ENCODE measurements at places on chromosomes 11 and 22.

DNA sequence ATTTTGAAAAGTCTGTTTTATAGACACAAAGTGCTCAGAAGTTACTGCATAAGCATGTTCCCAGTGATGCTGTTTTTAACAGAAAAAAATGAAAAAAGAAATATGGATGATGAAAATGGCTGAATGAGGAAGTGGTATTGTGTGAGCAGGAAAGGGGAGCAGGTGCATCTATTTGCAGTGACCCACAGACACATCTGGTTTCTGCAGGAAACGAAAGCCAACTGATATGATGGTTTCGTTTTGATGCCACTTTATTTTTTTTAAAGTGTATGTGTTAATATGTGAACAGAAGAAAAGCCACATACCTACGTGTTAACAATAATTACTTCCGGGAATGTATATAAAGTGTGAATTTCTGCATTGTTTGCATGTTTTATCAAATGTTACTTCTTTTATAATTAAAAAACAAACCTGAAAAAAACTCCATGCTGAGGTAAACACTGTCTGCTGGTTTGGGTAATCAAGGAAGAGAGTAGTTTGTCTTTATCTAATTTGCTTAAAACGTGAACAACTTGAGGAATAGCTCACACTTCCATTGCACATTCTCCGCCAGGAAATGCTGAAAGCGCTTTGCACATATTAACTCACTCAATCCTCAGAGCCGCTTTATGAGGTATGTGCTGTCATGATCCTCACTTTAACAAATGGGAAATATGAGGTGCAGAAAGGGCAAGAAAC is 1335.9 kb downstream of the TBC1D22A start:
- DNase-seq: no peak

GRCh38 chr11:107140983-107141382 is 122.7 kb upstream of the GUCY1A2 start:
- DNase-seq: peak; percentile 3

DNA sequence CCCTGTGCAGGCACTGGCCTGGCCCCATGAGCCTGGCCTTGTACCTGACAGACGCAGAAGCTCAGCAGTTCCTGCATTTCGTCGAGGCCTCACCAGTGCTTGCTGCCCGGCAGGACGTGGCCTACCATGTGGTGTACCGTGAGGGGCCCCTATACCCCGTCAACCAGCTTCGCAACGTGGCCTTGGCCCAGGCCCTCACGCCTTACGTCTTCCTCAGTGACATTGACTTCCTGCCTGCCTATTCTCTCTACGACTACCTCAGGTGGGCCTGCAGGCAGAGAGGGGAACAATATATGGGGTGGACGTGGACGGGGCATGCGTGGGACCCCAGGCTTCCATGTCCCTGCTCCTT is 4.9 kb downstream of the LARGE2 start:
- DNase-seq: no peak

DNA sequence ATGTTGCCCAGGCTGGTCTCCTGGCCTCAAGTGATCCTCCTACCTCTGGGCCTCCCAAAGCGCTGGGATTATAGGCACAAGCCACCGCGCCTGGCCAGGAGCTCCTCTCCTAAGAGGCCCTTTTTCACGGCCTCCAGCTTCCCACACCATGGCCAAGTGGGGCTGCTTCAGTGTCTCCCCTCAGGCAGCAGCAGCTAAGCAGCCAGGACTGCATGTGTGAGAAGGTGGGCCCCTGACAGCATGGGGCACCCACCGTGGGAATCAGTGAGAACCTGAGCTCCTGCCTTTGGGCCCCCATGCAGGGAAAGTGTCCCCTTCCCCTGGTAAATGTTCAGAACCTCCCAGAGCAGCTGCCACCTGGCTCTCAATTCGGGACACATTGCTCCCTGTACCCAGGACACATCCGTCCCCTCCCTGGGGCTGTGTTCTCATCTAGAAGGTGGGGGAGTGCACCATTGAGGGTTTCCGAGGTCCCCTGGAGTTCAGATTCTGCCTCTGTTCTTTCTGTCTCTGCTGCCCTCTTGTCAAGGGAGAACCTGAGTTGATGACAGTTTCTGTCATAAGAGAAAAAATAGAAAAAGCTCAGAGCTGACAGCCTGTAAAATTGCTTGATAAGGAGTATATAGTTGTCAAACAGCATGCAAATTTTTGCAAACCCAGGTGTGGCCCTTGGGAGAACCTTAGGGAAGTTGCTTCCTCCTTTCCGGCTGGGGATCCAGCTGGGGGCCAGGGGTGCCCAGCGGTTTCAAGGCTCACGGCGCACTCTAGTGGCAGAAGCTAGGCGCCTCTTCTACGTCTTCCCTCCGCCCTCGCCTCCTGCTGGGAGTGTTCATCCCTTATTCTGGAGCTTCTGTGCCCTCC is 29.7 kb downstream of the FAM83F start:
- DNase-seq: peak; percentile 50

- DNase-seq: no peak
These were observed 1.1 kb upstream of the CD6 start for GRCh38 chr11:60970369-60970774.

DNA sequence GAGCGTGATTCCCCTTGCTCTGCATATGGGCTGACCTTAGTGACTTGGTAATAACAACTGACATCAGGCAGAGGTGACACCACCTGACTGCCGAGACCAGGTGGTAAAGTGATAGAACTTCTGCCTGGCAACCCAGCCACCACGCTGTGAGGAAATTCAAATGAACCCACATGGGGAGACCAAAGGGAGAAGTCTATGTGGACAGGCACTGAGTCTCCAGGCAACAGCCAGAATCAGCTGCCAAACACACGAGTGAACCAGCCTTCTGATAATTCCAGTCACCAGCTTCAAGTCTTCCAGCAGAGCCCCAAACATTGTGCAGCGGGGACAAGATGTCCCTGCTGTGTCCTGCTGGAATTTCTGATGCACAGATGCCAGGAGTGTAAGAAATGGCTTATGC is 29.7 kb downstream of the SPATA19 start:
- no peak for DNase-seq

GRCh38 chr11:6895010-6895409 is 2.7 kb upstream of the OR2D2 start:
- DNase-seq: no peak

DNA sequence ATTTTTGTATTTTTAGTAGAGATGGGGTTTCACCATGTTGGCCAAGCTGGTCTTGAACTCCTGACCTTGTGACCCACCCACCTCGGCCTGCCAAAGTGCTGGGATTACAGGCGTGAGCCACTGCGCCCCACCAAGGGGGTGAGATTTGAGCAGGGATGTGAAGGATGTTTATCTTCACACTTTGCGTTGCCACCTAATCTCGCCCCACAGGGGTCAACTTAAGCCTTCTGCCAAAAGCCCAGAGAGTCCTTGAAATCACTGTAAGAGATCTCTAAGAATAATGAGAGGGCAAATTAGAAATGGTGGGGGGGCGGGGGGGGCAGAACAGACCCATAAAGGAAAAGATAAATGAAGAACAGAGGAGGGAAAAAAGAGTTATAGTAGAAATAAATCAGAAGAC is 158.3 kb upstream of the TIMP3 start:
- no peak for DNase-seq

All from putamen (tissue), 1 donor.